ENCODE measurements at places on chromosomes 2 and 18.

DNA sequence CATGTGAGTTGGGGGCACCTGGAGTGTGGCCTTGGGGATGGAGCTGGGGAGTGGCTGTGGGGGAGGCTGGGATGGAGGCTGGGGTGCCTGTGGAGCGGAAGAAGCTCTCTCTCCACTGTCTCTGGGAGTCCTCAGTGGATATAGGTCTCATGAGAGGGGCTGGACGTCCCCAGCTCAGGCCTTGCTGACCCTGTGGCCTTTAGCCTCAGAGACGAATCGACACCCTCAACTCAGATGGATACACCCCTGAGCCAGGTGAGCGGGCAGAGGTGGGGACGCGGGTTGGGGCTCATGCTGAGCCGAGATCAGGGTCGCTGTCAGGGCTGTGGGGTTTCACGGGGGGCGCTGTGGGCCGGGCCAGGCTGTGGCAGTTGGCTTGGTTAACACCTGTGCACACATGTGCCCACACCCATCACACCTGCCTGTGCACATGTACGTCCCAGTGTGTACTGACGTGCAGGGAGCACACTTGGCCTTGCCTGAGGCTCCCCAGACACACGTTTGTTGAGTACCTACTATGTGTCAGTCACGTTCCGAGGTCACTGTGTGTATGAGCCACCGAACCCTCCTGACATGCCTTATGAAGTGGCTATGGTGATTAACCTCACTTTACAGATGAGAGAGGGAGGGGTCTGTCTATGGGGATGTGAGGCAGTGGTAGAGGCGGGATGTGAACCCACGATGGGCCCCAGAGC is 20.1 kb downstream of the ZAP70 start:
- DNase-seq: no peak

GRCh38 chr2:129006135-129006886 is 687.6 kb upstream of the HS6ST1 start:
- no peak for DNase-seq

- no peak for DNase-seq
Measured at GRCh38 chr2:2831633-2832032, 500.6 kb upstream of the MYT1L start.

- no peak for DNase-seq
Measured at GRCh38 chr18:63858456-63858855, 29.0 kb upstream of the SERPINB2 start.

GRCh38 chr18:38444971-38445803 is 879.6 kb upstream of the CELF4 start:
- DNase-seq: no peak

Measured in NCI-H1092 (cell line).